Activated effector memory CD4-positive, alpha-beta T cell treated with Interleukin-2 at 50 U/mL for 16 hours (primary cell): ENCODE measurements at places on chromosomes 4 and X.

- DNase-seq = no peak
These were observed 147.9 kb downstream of the FBXO8 start for GRCh38 chr4:174135530-174135929.

- DNase-seq = no peak
These were observed 20.4 kb downstream of the APOOL start for GRCh38 chrX:85024044-85024443.

- no peak for DNase-seq
These were observed 4.4 kb downstream of the MTMR1 start for GRCh38 chrX:150697641-150698040.

- DNase-seq = no peak
These were observed 105.7 kb upstream of the RASGEF1B start for GRCh38 chr4:81577392-81577791.

GRCh38 chr4:16237715-16238114 lies 11.4 kb upstream of the TAPT1 start:
- DNase-seq = no peak

DNA sequence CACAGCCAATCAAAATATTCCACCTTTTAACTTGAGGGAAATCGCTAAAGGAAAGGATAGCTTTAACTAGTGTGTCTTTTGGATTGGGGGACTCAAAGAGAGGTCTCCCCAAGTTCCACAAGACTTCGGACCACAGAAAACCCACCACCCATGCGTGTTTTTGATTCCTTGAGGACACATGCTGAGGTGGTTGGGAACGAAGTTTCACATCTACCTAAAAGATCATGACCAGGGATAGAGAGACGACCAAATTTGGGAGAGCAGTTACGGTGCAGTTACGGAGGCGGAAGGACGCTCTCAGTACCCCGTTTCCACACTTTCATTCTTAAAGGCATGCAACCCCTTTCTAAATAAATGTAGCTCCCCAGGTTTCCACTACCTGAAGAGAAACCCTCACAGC lies 1.1 kb downstream of the PCYT1B start:
- no peak for DNase-seq

- DNase-seq = no peak
These were observed 641.5 kb downstream of the GABRG1 start for GRCh38 chr4:45482346-45482745.

- DNase-seq = no peak
These were observed 150.8 kb downstream of the RBMX2 start for GRCh38 chrX:130552444-130553073.

DNA sequence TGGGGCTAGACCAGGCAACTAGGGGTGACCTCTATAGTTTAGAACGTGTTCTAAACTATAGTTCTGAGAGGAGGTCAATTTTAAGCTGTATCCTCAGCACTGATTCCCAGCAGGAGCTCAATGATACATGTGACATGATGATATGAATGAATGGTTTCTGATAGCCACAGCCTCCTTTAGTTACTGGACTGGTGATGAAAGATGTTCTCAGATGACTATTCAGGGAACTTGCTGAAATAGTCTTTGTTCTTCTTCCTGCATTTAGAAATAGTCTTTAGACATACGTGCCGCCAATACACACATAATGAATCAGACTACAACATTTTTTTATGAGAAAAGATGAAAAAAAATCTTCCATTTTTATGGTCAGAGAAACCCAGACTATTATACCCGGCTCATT lies 116.3 kb upstream of the TMEM150C start:
- no peak for DNase-seq

- DNase-seq = no peak
These were observed 119.2 kb upstream of the LEF1 start for GRCh38 chr4:108287834-108288413.

DNA sequence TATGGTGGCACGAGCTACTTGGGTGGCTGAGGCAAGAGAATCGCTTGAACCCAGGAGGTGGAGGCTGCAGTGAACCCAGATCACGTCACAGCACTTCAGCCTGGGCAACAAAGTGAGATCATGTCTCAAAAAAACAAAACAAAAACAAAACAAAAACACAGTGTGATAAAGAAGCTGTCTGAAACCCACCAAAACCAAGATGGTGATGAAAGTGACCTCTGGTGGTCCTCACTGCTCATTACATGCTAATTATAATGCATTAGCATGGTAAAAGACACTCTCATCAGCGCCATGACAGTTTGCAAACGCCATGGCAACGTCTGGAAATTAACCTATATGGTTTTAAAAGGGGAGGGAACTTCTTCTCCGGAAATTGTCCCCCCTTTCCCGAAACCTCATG lies 29.4 kb upstream of the OPHN1 start:
- DNase-seq = no peak

GRCh38 chrX:118861338-118861737 lies 37.7 kb downstream of the ZCCHC12 start:
- DNase-seq = no peak

- DNase-seq = no peak
These were observed 116.8 kb upstream of the ZCCHC13 start for GRCh38 chrX:74187211-74187610.

GRCh38 chr4:52407545-52407944 lies 251.6 kb downstream of the USP46 start:
- DNase-seq = no peak

GRCh38 chr4:52675111-52675510 lies 16.0 kb upstream of the USP46 start:
- DNase-seq = no peak

- no peak for DNase-seq
These were observed 241.6 kb upstream of the TET2 start for GRCh38 chr4:104905065-104905464.

DNA sequence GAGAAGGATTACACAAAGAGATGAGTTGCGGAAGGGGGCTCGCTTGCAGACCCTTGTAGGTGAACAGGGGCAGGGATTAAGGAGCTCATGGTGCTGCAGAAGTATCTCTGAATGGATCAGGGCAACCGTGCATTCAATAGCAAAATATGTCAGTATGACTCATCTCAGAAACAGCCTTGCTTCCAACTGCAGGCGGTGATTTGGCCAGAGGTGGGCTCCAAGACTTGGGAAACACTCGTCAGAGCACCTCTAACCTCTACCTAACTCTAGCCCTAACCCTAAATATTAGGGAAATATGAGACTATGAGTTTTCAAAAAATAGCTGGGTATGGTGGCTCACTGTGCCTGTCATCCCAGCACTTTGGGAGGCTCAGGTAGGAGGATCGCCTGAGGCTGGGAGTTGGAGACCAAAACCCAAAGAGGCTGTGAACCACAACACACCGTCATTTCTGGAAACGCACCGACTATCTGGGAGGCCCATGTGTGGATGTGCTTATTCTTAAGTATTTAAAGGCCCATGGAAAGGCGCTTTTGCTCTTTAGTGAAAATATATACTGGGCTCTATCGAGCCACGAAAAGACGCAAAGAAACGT lies 102.6 kb downstream of the DHRSX start:
- no peak for DNase-seq

DNA sequence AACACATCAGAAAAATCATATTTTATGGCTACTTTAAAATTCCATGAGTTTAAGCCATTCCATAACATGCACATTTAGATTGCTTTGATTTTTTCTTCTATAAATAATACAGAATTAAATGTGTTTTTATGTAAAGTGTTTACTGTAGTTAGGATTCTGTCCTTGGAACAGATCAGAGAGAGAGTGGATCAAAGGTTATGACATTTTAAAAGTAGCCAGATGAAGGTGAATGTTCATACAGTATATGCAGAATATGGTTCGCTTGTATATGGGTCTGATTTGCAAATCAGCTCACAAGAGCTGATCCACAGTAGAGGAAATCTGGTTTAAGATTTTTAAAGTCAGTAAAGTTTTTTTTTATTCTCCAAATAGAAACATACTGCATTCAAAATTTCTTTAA lies 7.2 kb upstream of the PALLD start:
- no peak for DNase-seq

DNA sequence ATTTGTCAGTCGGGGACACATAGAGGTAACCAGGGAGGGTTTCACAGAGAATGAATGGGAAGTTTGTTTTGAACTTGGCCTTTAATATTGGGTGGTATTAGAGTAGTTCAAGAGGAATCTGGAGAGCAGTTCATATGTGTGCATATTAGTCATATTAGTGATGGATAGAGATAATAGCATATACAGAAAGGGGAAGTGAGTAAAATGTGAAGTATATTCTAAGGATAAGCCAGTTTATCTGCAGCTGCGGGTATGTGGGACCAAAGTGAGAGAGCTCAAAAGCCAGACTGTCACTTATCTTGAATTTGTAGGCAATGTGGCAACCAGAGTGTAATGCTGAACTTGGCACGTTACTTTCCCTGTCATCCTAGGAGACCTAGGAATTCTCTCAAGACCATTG lies 169.9 kb downstream of the AFF2 start:
- DNase-seq = no peak

DNA sequence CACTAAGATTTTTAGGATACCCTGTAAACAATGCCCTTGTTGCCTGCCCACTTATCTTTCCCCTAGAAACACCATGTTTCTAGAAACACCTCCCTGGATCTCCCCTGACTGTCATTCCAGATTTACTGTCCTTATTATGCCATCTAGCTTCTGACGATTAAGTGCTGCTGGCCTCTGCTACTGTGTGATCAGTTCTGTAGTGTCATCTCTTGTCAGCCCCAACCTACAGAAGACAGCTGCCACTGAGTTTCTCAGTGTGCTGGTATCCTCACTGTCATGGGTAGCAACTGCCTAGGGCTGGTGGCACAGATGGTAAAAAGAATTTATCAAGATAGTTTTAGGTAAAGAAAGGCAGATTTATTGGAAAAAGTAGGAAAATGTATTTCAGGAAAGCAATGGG lies 68.7 kb upstream of the WWC2 start:
- no peak for DNase-seq

DNA sequence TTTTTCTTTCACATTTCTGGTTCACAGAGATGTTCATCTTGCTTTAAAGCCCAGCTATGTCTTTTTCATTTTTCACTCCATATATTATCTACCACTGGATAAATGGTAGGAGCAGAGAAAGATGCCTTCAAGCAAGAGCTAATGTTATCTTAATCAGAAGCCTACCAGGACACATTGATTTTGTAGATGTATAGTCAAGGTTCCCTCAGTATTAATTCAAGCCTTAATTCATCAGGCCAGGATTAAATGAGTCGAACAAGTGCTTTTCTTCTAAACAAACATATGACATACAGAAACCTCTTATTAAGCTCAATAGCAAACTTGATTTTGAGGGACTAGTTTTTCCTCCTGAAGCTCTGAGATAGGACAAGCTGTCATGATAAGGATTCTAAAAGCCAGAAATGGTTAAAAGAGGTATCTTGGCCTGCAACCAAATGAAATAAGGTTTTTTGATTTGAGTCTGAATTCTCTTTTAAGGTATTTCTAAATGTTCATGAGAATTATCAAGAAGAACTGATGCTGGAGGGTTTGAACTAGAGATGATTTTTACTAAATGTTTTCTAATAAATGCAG lies 81.7 kb upstream of the FTHL17 start:
- no peak for DNase-seq

DNA sequence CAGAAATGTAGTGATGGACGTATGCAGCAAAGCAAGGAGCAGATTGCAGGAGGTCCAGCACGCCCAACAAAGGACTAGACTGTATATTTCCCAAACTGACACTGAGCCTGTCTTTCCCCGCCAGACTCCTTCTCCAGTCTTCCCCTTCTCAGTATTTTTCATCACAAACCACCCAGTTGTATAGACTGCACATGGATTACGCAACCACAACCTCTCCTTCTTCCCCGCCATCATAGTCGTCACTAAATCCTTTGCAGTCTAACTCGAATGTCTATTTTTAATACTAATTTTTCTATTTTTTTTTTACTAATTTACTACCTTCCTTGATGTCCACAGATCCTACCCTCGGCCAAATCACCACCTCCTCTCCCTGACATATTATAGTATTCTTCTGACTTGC lies 105.4 kb downstream of the MTNR1A start:
- no peak for DNase-seq

- DNase-seq = no peak
These were observed 51.1 kb downstream of the ZFP42 start for GRCh38 chr4:188046657-188047056.

GRCh38 chrX:30504309-30504708 lies 73.3 kb downstream of the TASL start:
- DNase-seq = no peak

- DNase-seq = no peak
These were observed 4.7 kb downstream of the ZXDB start for GRCh38 chrX:57596516-57596915.

DNA sequence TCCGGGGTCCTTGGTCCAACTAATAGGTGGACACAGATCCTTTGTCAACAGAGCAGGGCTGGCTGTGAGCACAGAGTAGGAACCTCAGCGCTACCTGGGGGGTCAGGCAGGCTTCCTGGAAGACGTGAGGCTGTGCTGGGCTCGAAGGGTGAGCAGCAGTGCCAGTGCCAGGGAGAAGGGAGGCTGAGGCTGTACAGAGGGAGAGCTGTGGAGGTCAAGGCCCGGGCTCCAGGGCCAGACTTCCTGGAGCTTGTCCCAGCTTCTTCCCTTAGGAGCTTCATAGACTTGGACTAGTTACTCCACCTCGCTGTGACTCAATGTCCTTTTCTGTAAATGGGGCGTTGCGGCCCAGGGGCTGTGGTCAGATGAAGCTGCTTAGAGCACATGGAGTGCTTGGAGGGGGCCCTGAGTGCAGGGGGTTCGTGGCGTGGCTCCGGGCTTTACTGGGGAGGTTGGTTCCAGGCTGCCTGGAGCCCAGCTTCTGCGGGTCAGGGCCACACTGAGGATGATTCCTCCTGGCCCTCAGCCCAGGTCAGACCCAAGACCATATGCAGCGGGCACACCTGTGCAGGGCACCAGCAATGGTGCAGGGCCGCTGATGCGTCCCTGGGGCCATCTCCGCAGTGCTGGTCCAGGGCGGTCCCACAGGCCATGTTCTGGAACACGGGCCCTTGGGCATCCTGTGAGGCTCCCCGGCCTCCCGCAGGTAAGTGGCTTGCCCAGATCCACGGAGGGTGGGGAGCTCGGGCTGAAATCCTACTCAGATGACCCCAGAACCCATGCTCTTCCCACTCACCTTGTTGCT lies 98.1 kb downstream of the DCTD start:
- DNase-seq = no peak

DNA sequence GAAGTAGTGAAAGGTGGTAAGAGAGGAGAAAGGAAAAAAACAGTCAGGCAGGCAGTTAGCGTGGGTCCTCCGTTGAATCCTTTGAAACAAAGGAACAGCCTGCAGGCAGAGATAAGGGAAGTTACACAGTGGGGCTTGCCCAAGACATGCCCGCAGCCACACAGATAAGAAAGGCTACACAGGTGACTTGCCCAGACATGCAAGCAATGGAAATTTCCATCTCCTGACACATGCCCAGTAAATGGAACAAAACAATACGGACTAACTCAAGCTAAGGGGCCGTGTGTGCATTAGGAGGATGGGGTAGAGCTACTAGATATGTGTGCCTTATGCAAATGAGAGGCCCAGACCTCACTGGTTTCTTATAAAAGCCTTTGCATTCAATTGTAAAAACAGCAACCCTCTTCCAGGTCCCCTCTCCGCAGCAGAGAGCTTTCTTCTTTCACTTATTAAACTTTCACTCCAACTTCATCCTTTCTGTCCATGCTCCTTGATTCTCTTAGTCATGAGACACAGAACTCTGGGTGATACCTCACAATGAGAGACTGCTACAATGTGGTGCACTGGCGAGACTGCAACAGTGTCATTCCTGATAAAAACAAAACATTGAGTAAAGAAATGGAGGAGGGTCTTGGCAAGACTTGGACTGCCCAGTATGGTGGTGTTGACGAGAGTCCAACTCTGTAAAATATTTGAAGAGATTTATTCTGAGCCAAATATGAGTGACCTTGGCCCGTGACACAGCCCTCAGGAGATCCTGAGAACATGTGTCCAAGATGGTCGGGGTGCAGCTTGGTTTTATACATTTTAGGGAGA lies 997.4 kb upstream of the PRKX start:
- DNase-seq = no peak

GRCh38 chr4:57280481-57280880 lies 170.3 kb upstream of the IGFBP7 start:
- DNase-seq = no peak
